MV-4-11 (cell line): ENCODE measurements at places on chromosomes 4 and X.

DNA sequence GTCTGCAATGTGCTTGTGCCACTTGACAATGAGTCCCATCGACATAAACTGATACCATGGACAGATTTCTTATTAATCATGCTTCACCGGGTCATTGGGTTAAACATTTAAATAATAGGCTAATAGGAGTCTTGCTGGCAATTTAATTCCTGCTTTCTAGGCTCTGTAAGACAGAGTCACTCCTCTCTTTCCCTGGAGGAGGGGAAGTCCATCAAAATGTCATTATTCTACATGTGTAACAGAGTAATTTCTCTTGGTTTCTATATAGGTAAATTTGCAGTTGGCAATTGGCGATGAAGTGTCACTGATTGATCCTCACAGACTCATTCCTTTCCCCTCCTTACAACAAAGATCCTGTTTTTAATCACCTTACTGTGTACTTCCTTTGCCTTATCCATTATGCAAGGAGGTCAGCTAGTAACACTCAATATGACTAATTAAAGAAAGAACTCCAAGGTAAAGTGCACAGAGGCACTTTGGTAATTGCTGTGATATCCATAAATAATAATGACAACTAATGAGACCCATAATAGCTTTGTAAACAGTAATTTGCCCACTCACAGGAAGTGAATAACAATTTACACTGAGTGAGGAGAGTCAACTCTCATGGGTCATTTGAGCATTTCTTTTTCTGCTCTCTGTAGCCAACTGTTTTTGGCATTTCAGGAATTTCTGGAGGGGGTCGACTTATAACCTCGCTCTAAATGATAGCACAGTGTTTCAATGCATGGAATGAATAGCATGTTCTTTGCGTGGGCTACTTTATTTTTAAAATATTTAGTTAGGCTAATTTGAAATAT lies 184.0 kb downstream of the UGT8 start:
- no peak for DNase-seq

DNA sequence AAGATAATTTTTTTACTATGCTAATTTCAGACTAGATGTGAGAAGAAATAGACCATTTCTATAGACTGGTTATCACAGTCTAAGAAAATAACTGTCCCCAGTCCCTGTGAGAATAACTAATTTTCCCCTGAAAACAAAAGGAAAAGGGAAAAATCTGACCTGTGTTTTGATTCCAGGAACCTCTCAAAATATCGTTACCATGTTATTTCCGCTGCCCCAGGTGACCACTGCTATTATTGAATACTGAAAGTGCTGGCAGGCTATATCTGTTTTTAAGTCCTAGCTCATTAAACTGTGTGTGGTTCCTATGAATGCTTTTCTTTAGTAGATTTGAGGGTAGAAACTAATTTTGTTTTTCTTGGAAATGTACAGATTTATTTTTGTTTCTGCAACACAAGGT lies 83.6 kb downstream of the GAB1 start:
- no peak for DNase-seq

- no peak for DNase-seq
Observed at GRCh38 chr4:139889264-139889663, 223.6 kb downstream of the MGST2 start.

- peak; percentile 52 for DNase-seq
Observed at GRCh38 chr4:57426779-57427395, 316.7 kb upstream of the IGFBP7 start.

- no peak for DNase-seq
Observed at GRCh38 chr4:188613976-188614375, 474.7 kb downstream of the TRIML1 start.

DNA sequence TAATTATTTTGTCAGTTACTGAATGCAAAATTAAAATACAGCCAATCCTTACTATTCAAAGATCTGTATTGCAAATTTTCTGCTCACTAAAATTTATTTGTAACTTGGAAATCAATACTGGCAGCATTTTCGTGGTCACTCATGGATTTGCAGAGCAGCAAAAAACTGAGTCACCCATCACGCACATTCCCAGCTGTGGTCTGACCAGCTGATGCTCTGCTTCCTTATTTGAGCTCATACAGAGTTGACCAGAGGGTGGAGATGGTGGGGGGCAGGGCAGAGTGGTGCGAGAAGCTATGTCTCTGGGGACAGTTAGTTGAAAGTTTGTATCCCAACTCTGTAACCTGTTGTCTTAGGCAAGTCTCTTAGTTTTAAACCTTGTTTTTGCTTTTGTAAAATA lies 214.8 kb downstream of the SPCS3 start:
- DNase-seq: peak; percentile 83
